Cerebellar nuclear complex (tissue), 1 donor: ENCODE measurements at places on chromosomes 12 and 14.

DNA sequence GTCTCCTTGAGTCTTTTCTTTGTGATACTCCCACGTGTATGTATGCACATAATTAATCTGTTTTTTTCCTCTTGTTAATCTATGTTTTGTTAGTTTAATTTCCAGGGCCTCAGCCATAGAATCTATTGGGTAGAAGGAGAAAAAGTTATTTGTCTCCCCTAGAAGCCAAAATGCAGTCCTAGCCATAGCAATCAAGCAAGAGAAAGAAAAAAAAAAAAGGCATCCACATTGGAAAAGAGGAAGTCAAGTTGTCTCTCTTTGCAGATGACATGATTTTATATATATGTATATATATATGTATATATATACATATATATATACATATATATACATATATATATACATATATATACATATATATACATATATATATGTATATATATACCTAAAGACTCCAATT lies 25.4 kb upstream of the ETV6 start:
- no peak for DNase-seq

GRCh38 chr12:14135996-14136395 lies 154.6 kb upstream of the GRIN2B start:
- no peak for DNase-seq

DNA sequence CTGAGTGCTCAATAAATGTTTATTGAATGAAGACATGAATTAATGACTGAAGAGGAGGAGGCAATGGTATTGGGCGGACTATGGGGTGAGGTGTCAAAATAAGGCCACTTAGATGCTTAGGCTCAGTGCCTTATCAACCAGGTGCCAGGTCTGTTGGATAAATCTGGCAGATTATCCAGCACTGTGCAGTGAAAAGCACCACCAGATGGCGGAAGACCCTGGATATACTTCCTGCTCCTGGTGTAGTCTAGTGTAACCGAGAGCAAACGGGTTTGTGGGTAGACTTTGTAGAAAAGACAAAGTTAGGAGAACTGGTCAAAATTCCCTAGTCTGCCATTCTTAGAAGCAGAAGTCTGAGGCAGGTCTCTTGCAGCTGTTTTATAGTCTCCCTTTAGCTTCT lies 306.3 kb downstream of the ATP23 start:
- DNase-seq = no peak

- no peak for DNase-seq
These were observed 460.3 kb upstream of the LRFN5 start for GRCh38 chr14:41146391-41146790.

DNA sequence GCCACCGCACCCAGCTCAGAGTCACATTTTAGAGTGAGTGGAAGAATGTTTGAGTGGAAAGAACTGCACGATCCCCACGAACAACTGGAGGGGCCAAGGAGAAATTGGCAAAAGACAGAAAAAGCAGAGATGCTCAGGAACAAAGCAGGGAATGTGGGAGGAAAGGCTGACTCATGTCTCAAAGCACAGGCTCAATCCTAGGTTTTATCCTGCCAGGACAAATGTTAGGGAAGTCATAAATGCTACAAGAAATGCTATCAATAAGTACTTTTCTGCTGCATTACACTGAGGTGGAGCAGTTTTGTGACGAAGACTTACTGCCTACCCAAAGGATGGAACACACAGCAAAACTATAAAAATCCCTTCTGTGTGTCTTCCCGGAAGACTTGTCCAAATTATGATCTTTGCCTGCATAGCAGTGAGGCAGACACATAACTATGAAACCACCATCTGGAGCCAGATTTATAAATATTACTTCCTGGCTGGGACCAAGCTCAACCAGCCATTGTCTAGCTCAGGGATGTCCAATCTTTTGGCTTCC lies 26.7 kb downstream of the NIN start:
- DNase-seq = no peak

DNA sequence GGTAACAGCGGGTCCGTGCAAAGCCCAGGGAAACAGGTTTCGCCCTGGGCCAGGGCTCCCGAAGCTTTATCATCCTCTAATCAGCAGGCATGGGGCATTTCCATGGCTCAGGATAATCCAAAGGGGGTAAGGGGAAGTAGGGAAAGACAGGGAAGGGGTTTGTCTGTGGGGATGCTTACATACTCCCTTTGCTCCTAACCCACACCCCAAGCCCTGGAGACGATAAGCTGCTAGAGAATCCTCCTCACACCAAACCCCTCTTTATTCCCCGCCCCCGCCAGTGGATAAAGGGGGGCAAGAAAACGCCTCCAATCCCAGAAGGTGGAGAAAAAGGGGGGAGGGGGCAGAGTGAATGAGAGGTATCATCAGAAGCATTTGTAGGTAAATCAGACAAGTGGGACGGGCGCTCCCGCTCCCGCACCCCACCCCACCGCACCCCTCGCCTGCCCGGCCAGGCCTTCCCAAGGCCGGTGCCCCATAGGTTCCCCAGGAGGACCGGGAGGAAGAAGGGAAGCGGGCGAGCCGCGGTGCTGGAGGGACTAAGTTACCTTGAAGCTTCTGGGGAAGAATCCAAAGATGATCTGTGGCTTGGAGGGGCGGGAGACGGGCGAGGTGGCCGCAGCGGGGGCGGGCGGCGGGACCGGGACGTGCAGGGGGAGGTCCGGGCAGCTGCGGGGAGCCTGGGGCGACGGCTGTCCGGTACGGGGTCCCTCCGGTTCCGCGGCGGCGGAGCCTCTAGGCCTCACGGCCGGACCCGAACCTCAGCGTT lies 762 bp downstream of the PPP2R5E start:
- DNase-seq = no peak

GRCh38 chr14:61321385-61322010 lies at the start of gene PRKCH:
TSS of gene PRKCH (plus strand) at chr14:61321579. CDS start at chr14:61322102, 523 bp downstream.
- no peak for DNase-seq

GRCh38 chr12:102948941-102949352 lies 8.5 kb upstream of the ASCL1 start:
- no peak for DNase-seq

DNA sequence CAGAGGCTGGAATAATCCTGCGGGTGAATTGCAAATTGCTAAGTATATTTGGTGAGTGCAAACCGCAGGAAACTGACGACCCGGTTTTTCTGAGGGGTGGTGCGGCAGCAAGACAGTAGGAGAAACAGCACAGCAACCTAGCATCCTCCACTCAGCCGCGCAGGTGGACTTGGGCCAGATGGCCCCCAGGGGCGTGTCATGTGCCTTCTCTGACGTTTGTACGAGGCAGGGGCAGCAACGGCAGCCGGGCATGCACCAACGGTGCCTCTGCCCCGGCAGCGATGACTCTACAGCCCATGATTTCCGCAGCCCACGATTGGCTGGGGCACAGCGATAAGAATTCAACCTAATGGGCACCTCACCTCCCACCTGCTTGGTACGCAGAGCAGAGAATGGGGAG lies 11.1 kb upstream of the CLEC2A start:
- DNase-seq = no peak

DNA sequence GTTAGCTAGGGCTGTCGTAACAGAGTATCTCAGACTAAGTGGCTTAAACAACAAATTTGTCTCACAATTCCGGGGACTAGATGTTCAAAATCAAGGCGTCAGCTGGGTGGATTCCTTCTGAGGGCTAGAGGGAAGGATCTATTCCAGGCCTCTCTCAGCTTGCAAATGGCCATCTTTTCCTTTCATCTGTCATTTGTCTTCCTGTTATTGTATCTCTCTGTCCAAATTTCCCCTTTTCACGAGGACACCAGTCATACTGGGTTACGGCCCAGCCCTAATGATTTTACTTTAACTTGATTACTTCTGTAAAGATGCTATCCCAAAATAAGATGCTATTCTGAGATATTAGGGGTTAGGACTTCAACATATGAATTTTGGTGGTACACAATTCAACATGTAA lies 119.0 kb upstream of the CPSF6 start:
- no peak for DNase-seq

DNA sequence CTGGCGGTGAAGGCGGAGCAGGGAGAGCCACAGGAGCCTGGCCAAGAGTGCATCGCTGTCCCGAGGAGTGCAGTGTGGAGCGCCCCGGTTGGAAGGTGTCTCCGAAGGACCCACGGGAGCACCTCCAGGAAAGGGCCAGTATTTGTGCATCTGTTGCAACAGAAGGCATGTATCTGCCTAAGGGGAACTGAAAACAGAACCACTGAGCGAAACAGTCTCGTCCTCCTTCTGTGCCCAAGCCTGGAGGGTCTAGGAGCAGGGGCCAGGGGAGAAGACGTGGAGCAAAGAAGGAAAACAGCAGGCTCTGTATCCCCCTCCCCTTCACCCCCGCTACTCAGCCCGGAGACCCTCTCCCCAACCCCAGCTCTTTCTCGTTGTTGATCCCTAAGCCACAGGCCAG lies 5.3 kb upstream of the LRRC10 start:
- DNase-seq = no peak

- no peak for DNase-seq
These were observed 10.9 kb upstream of the LGMN start for GRCh38 chr14:92759300-92759678.

DNA sequence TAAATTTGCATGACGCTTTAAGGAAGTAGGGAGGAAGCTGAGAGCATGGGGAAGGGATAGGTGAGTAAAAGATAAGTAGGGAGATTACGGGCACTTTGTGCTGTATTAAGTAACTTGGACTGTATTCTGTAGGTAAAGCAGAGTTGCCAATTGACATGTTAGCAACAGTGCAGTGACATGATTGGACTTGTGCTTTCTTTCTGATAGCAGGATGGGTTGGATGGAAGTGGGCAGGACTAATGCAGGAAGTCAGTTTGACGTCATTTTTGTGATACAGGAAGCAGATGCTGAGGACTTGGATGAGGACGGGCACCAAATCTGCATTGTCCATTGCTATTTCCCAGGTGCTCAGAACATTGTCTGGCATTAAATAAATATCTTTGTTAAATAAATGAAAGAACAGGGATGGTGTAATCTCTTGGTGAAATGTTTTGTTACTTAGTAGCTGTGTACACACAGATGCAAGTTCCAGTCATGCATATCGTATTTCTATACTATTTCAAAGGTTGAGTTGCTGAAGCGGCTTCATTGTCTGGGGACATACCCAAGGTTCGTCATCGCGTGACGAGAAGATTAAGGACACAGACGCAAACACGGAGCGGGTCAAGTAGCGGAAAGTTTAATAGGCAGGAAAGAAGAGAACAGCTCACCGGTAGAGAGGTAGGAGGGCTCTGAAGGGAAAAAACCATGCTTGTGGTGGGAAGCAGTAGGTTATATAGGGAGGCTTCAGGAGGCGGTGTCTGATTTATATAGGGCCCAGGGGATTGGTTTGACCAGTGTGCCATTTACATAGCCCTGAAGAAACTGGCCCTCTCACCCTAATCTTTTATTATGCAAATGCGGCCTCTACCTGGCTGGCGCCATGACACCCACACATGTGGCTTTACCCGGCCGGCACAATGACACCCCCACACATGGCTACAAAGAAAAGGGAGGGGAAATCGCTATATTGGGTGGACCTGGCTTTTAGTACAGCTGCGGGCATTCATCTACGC lies 30.7 kb downstream of the GUCY2C start:
- no peak for DNase-seq

GRCh38 chr14:55705651-55706364 lies 125.8 kb downstream of the KTN1 start:
- no peak for DNase-seq

- DNase-seq = no peak
These were observed 1.3 kb upstream of the OR4E2 start for GRCh38 chr14:21652209-21652808.

GRCh38 chr14:22610931-22611330 lies 12.8 kb downstream of the ABHD4 start:
- no peak for DNase-seq

DNA sequence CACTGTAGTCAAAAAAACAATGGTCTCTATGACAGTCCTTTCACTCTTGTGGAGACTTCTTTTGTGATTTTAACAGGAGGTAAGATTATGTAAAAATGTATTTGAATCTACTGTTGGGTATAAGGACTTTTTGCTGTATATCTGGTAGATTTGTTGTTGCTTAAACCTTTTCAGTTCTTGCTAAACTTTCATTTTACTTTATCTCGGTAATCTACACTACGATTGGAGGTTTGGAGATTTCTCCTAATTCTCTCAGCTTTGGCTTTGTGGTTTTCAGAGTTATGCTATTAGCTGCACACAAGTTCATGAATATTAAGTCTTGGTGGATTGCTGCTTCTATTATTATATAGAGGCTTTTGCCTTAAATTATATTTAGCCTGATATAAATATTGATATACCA lies 116.6 kb upstream of the HIF1A start:
- DNase-seq = no peak

DNA sequence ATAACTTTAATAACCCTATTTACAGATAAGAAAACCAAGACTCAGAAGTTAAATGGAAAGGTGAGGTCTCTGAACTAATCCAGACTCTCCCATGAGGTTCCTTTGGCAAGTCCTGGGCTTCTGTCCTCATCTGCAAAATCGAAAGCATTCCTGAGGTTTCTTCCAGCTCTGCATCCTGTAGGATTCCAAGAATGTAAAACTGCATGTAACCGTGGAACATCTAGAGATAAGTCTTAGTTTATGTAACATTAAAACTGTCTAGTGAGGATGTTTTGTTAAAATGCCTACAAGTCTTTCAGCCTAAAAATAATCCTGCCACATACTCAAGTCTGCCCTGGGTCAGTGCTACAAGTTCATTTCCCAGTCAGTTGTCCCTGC lies 7.3 kb upstream of the ITFG2 start:
- DNase-seq = no peak

- no peak for DNase-seq
These were observed 61.9 kb downstream of the ZFP36L1 start for GRCh38 chr14:68730811-68731425.

DNA sequence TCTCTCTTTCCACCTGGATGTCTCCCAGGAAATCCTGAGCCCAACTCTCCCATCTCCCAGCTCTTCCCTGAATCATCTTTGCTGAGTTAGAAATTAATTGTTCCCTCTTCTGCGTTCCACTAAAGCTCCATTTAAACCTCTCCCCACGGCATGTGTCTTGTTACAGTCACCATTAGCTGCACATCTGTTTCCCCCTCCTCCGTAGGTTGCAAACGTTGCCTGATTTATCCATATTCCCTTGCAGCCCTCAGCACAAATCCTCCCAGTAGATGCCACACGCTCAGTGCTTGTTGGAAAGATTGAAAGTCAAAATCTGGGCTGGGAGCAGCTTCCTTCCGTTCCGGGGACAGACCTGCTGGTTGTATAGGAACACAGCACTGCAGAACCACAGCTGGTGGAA lies 90.4 kb downstream of the SLC24A4 start:
- DNase-seq = no peak
